ENCODE measurements at places on chromosomes 5 and 9.

DNA sequence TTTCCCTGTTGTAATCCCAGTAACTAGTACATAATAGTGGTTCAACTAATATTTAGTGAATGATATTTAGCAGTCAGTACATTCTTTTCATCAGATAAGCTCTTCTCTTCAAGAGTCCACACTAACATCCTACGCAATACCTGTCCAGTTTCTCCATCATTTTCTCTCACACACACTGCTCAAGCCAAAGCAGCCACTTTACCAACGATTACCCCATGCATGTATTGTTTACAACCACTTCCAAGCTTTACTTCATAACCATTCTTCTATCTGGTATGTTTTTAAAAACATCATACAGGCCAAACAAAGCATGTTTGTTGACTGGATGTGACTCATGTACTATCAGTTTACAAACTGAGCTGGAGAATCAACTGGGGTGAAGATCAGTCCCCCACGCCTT is 7.3 kb downstream of the UBTD2 start:
- DNase-seq: no peak

DNA sequence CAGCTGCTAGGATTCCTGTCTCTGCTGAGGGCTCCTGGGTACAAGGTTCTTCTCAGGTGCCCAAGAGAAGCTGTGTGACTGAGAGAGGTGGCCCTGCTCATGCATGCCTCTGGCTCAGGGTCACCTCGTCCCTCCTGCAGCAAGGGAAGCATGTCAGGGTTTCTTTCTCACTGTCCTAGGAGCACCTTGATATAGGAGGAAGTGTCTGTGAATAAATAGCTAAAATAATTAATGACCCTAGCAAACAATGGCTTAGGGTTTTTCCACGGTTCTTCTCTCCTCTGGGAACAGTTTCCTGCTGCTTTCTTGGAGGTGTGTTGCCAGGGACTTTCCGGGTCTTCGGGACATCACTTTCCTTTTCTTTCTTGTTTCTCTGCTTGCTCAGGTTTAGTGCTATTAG is 87.2 kb downstream of the ARHGAP26 start:
- DNase-seq: no peak

DNA sequence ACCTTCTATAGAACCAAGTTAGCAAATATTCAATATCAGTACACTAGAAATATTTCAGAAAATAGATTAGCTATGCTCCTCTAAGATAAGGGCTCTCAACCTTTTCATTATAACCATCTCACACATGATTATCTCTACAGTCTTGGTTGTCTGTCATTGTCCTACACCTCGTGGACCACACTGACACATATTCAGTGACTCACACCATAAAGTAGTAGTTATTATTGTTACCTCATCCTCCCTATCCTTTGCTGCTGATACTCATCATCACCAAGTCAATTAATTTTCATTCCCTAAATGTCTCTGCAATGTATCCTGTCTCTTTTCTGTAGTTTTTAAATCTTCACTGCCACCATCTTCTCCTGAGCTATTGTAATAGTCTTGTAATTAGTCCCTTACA is 1309.2 kb upstream of the C9orf72 start:
- no peak for DNase-seq

DNA sequence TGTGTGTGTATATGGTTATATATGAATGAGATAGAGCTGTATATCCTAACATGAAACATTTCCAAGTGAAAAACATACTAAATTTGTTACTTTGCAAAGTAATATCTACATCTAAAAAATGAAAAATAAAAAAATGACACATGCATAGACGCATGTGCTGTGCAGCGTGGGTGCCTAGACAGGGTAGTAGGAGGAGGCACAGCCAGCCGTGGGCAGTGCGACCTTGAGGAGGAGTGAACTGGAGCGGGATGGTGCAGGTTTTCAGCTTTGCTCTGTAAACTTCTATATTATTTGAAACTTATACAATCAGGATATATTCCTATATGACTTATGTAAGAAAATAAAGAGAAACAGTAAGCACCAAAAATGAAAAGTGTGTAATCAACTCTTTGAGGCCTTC is 15.0 kb upstream of the GLRX start:
- DNase-seq: no peak

DNA sequence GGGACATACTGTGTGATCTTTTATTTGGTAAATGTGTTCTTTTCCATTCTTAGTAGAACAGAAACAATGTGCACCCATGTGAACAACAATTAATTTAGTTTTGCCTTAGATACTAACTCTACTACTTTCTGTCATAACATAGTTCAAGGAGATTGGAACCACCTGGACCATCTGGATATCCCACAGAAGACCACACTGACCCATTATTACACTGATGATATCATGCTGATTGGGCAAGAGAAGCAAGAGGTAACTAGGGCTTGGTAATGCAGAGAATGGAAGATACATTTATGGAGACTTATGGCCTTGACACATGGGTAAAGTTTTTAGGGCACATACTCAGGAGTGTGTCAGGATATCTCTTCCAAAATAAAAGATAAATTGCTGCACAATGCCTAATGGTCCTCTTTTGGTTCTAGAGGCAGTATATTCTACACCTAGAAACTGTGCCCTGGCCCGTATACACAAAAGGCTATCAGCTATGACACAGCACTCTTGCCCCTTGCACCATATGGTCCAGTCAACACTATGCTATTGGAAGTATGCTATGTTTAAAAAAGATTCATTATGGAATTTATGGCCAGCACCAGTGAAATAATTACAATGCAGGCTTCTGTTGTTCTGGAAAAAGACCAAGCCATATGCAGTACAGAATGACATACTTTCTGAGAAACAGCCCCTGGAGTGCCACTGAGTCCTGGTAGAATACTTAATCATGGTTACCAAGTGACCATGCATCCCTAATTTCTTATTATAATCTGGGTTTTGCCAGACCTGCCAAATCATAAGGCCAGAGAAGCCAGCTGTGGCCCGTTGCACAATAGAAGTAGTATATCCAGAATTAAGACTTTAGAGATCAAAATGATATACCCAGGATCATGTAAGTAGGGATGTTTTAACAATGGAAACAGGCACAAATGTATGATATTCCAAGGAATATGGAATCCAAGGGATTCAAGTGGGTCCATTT is 41.6 kb upstream of the MROH2B start:
- DNase-seq: peak; percentile 30

- DNase-seq: no peak
Measured at GRCh38 chr9:105007143-105007542, 79.2 kb upstream of the ABCA1 start.

GRCh38 chr9:99666571-99666970 is 155.1 kb upstream of the NR4A3 start:
- DNase-seq: peak; percentile 18

DNA sequence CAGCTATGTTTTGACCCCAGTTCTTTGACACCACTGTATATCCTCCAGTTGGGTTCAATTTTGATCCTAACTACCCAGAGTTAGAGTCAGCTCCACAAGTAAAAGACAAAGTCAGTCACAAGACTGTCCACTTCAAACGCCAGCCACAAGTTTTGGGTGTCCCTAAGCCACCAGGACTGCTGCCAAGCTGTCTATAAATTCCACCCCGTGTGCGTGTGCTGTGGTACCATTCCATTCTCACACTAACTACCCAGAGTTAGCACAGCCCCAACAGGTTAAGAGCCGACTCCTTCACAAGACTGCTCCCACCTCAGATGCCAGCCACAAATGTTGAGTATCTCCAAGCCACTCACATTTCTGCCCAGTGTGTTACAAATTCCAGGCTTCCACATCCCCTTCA is 56.7 kb downstream of the APC start:
- DNase-seq: no peak

- DNase-seq: no peak
Measured at GRCh38 chr9:18668944-18669343, 195.0 kb downstream of the ADAMTSL1 start.

DNA sequence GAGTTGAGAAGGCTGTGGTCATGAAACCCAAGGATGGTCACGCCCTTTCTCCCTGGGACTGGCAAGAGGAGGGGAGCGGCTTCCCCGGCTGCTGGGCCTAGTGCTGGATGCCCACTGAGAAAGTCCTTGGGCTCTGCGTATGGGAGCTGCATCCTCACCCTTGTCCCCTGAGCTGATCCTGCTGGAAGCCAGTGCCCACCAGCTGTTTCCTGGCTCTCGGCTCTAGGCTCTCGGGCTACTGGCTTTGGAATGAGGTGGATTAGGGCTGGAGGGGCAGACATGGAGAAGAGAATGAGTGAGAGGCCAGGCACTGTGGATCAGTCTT is 149.3 kb upstream of the PPP1R26 start:
- DNase-seq: no peak

- no peak for DNase-seq
Measured at GRCh38 chr9:89797937-89798455, 193.2 kb downstream of the GADD45G start.

GRCh38 chr5:153447534-153447933 is 42.9 kb upstream of the GRIA1 start:
- DNase-seq: no peak

- no peak for DNase-seq
Measured at GRCh38 chr9:127386981-127387380, 10.0 kb upstream of the SLC2A8 start.

DNA sequence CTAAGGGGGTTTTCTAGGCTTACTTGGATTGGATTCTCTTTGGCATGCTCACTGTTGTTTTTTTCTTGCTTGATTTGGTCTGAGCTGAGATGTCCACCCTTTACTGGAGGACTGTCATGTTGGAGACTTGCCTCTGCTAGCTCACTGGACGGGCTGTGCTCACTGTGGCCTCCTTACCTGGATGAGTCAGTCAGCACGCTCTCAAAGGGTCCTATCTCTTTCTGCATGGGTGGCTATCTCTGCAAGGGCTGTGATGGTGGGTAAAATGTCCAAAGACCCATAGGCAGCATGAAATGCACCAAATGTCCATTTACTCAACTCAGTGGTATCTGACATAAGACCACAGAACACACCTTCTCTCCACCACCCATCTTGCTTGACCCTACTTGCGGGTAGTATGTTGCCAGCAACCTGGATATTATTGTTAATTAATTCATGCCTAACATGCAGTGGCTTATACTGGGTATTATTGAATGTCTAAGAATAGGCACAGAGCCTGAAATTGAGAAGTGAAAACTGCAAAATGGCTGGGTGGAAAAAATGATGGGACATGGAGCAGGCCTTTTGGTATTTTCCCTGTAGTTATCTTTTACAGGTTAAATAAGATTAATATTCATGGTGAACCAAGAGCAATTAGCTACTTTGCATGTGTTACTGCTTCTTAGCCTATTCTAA is 68.9 kb upstream of the TLE1 start:
- DNase-seq: no peak

- DNase-seq: no peak
Measured at GRCh38 chr5:57179262-57180200, 5.7 kb downstream of the GPBP1 start.

GRCh38 chr5:71907608-71908145 is 188.6 kb downstream of the CARTPT start:
- no peak for DNase-seq

GRCh38 chr5:61200582-61201155 is 38.4 kb upstream of the SMIM15 start:
- DNase-seq: no peak

GRCh38 chr5:453725-454481 is 10.9 kb downstream of the EXOC3 start:
- DNase-seq: no peak

GRCh38 chr5:4191041-4191440 is 595.4 kb downstream of the IRX1 start:
- no peak for DNase-seq

DNA sequence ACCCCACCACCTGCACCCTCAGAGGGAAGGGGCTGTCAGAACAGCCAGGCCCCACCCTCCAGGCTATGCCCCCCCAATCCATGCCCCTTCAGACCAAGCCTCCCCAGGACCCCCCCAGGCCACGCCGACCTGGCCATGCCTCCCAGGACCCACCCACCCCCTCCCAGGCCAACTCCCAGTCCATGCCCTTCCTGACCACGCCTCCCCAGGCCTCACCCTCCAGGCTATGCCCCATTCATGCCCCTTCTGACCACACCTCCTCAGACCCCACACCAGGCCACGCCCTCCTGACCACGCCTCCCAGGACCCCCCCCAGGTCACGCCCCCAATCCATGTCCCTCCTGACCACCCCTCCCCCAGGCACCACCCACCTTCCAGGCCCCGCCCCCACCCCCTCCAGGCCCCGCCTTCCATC is 27.6 kb downstream of the TPPP start:
- no peak for DNase-seq

DNA sequence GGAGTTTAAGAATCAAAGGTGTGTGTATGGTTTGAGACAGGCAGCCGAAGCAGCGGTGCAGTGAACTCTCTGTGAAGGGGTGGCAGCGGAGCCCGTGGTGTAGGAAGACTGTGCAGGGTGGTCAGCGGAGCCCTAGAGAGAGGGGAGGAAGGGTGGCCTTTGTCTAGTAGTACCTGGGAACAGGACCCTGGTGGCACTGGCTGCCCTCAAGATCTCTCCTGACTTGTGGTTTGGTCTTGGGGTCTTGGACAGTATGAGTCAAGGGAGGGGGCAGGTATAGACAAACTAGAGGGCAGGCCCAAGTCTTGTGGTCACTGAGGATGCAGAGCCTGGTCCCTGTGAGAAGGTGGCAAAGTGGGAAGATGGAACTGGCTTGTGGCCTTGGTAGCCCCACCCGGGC is 7.1 kb upstream of the NKX2-5 start:
- DNase-seq: no peak

DNA sequence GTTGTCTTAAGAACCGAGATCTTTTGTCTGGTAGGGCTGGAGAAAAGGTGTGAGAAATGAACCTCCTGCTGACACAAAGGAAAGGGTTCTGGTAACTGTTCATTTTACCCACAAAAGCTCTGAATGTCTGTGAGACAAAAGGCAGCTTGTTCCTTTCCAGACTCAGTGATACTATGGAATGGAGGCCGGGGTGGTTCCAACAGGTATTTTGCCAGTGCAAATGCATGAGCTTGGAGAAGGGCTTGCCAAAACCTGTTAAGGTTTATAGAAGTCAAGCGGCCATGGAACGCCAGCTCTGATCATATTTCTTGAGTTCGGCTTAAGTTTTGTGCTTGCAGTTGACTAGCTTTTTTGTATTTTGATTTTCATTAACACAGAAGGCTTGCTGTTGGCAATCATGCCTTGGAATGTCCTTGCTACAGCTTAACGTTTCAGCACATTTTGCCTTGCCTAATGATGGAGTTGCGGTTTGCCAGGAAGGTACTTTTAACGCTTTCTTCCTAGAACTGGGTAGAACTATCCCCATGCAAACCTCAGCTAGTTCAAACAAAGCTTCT is 328.6 kb downstream of the PIK3R1 start:
- no peak for DNase-seq

- DNase-seq: no peak
Measured at GRCh38 chr5:52199833-52200232, 587.9 kb upstream of the ITGA1 start.

GRCh38 chr5:93916872-93917271 is 175.5 kb upstream of the POU5F2 start:
- DNase-seq: no peak

DNA sequence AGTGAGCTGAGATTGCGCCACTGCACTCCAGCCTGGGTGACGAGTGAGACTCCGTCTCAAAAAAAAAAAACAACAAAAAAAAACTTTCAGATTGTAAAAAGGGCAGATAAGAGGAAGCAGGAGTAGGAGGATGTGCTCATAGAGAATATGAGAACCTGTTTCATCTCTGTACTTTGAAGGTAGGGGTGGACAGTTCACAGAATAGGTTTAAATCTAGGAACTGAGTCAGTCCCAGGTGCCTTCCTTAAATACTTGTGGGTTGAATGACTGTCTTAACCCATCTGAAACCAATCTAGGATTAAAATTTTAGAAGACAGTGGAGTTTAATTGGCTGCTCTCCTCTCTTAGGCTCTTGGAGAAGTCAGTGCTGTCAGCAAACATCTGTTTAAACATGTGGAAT is 12.4 kb downstream of the POLK start:
- DNase-seq: no peak

Data from NCI-H446 (cell line).